ENCODE measurements at places on chromosomes 12 and 14.

- no peak for DNase-seq
Observed at GRCh38 chr12:66596199-66596598, 82.7 kb downstream of the GRIP1 start.

DNA sequence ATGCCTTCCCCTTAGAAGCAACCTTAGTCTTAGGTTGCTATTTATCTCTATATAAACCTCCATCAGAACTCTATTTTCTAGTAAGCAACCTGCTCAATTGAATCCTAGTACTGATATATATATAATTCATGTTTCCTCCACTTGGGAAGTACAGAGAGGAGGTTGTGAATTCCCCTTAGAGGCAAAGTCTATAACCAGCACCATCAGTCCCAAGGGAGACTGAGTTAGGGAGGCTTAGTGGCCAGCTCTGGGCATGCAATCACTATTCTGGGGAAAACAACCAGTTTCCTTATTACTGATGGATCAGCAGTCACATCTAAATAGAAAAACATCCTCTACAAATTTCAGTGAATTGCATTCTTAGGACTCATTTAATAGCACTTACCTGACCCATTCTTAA is 489.1 kb downstream of the RMST start:
- no peak for DNase-seq

DNA sequence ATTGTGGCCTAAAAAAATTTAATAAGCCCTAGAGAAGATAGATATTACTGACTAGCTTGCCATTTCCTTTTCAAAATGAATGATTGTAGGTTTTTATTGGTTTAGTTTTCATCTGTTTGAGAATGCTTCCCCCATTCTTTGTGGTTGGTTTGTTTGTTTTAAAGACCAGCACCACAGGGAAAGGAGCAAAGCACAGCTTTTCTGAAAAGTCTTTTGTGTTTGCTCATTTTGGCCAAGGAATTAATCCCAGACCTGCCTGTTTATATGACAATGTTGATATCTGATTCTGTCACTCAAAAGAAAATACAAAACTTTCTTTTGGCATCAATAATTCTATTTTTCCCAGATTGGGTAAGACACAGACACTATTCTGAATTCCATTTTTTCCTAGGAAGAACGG is 312.5 kb upstream of the FLRT2 start:
- no peak for DNase-seq

DNA sequence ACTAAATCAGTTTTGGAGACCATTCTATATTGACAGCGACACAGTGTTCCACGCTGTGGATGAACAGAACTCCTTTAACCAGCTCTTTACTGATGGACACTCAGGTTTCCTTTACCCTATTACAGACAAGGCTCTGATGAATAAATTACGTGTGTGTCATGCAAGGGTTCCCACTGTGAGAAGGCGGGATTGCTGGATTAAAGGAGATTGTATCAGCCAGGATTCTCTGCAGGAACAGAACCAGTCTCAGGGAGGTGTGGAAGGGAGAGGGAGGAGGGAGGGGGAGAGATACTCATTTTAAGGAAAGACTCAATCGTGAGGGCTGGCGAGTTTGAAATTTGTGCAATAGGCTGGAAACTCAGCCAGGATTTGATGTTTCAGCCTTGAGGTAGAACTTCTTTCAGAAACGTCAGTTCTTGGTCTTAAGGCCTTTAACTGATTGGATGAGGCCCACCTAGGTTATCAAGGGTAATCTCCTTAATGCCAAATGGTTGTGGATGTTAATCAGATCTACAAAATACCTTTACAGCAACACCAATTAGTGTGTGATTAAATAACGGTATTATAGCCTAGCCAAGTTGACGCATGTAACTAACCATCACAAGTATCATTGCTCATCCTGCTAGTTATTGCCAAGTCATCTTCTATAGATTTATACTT is 104.0 kb downstream of the GCH1 start:
- DNase-seq = no peak

- DNase-seq = peak; percentile 62
Observed at GRCh38 chr14:50666772-50667683, 1.1 kb downstream of the SAV1 start.

Measured in erythroblast (primary cell).